ENCODE measurements at places on chromosomes 5 and 9. TPM values are rescaled to one million over a fixed set of nuclear protein-coding genes. Genes with fewer than 3 reads are reported as not detected.

GRCh38 chr5:107320846-107321245 is 349.9 kb downstream of the EFNA5 start:
- no peaks in the 10 kb centered on the region for H3K4me1 ChIP-seq
- no peak overlapping the region for H3K27ac ChIP-seq
- no peaks in the 10 kb centered on the region for H3K27me3 ChIP-seq
- H3K4me3 ChIP-seq: no peak overlapping the region
- H3K36me3 ChIP-seq: no peaks in the 10 kb centered on the region
- no peak for DNase-seq

PANK3 gene
- total RNA-seq: 26.9 TPM

- no peak overlapping the region for H3K27ac ChIP-seq
- no peaks in the 10 kb centered on the region for H3K4me1 ChIP-seq
- H3K36me3 ChIP-seq: no peaks in the 10 kb centered on the region
- H3K27me3 ChIP-seq: no peaks in the 10 kb centered on the region
- no peak overlapping the region for H3K4me3 ChIP-seq
Observed at GRCh38 chr9:90991953-90992352, 190.3 kb downstream of the SYK start.

DNA sequence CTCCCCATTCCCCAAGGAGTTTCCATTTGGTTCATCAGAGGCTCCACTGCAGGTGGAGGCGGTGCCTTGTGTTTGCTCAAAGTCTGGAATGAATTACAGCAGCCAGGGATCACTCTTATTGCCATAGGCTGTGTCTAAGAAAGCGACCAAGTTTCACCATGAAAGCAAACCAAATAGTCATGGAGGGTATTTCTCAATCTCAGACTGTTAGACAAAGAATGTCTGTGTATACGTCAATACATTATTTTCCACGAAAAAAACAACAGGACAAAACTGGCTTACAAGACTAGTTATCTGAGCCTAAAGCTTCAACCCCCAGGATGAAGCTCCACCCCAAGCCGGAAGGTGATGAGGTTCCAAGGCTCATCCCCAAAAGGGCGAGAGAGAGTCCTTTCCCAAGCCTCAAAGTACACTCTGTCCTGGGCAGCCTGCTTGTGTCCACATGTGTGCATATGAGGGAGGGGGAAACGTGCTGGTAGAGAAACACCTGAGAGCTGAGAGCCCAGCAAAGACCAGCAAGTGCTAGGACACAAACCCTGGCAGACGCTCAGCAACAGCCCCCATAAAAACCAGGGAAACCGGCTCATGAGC is 4.3 kb downstream of the B4GALT1 start:
- peak overlapping the region; percentile 97 for H3K27ac ChIP-seq
- H3K27me3 ChIP-seq: no peaks in the 10 kb centered on the region
- H3K4me1 ChIP-seq: peaks cover 78% of the 10 kb centered on the region
- H3K36me3 ChIP-seq: no peaks in the 10 kb centered on the region

Data from tibial nerve (tissue), 4 donors.